ENCODE measurements at places on chromosomes 6 and 20.
A peak's percentile ranks its signal among the peaks of the same experiment; 100 is the strongest.

GRCh38 chr6:167441715-167442206 lies 116.9 kb downstream of the TTLL2 start:
- DNase-seq, result no peak

DNA sequence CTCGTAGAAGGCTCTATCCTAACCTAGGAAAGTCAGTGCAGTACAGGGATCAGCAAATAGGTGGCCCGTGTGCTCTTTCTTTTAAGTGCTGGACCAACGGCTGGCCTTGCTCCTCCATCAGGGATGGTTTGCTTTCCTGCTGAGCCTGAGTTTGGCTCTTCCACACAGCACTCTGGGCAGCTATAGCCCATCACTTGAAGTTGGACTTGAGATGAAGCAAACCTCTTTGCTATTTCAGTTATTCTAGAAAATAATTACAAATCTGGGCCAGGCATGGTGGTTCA lies 66.9 kb upstream of the KCNK16 start:
- DNase-seq, result peak; percentile 75

GRCh38 chr20:17959257-17959627 lies 9.4 kb downstream of the SNX5 start:
- no peak for DNase-seq

- no peak for DNase-seq
Observed at GRCh38 chr6:118488631-118489030, 59.5 kb upstream of the PLN start.

DNA sequence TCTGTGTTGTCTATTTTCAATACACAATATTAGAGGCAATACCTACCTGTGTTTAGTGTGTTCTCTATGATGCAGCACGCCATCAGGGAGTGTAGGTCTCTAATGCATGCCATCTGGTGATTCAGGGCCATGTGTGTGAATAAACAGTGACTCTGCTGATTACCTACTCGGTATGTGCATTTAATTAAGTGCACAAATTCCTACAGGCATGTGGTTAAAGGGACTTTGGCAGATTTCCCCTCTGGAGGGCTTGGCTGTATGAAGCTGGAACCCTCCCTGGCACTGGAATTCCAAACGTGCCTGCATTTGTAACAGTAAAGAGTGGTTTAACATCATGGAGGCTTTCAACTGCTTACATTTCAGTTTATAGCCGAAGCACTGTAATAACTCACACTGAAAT lies 401.5 kb upstream of the SASH1 start:
- no peak for DNase-seq

DNA sequence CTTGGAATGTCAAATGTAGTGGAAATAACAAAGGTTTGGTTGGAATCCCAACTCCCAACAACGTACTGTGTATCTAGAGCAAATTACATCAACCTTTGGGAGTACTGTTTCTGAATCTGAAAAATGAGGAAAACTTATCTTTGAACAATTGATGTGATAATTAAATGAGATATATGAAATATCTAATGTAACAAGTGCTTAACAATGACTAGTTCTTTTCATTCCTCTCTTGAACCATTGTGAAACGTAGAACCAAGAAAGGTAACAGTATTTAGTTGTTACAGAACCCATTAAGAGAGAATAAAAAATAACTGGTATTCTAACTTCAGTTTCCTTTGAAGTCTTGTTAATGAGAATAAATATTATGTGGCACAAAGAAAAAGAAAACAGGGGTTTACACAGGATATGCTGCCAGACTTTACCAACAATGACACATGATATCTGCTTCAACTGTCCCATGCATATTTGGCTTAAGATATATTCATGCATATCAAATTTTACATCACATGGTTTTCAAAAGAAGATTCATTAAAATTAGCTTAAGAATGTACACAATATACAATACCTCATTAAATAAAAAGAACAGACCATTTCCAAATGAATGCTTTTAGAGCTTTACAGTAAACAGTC lies 111.8 kb downstream of the ATG5 start:
- no peak for DNase-seq

- DNase-seq, result no peak
Observed at GRCh38 chr6:149400050-149400449, at the start of gene SUMO4. SUMO4 (plus strand) TSS chr6:149400262; CDS start chr6:149400392, 130 bp downstream.

DNA sequence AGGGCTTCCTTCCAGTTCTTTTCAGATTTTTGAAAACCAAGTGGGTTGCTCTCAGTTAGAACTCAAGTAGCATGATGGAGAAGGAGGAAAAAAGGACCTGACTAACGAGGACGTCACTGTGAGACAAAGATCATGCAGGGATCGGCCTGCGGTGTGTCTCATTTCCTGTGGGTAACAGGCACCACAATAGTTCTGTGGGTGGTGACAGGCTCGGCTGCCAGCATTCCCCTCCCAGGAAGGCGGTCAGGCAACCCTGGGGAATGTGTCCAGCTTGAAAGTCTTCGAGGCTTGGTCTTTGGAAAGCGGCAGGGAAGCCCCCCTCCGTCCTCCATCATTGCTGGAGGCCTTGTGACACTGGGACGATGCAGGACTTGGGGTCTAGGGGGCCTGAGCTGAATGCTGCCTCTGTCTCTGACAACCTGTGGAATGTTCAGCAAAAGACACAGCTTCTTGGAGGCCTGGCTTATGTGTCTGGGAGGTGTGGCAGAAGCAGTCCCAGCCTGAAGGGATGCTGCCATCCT lies 121.0 kb downstream of the BCAS1 start:
- DNase-seq, result peak; percentile 61

DNA sequence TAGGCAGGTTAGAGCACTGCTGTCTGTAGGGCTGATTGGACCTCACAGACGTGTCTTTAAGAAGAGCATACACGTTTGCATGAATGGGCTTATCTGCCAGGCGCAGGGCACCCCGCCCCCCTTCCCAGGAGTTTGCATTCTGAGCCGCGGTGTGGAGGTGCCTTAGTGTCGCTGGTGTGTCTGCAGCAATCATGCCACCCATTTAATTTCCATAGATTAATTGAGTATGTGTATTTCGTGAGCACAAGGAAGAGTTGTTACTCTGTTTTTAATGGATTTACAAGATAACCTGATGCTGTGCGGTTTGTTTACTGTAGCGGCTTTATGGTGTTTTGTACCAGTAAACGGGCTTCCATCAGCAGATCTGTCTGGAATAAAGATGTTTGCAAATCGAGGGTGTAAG lies 107.7 kb downstream of the ZDHHC14 start:
- no peak for DNase-seq

DNA sequence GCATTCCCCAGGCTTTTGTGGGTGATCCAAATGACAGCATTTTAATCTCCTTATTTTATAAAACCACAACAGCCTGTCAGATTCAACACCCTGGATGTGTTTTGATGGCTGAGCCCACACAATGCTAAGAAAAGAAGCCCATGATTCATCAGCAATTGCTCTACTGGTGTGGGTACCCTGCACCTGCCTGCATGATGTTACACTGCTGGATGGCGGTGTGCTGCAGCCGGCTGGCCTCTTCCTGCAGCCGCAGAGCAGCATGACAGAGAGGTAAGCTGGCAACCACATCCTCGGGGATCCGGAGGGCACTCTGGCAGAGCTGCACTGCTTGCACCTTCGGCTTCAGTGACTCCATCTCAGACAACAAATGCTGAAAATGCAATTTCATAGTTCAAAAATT lies 327.5 kb downstream of the SYNE1 start:
- DNase-seq, result no peak

DNA sequence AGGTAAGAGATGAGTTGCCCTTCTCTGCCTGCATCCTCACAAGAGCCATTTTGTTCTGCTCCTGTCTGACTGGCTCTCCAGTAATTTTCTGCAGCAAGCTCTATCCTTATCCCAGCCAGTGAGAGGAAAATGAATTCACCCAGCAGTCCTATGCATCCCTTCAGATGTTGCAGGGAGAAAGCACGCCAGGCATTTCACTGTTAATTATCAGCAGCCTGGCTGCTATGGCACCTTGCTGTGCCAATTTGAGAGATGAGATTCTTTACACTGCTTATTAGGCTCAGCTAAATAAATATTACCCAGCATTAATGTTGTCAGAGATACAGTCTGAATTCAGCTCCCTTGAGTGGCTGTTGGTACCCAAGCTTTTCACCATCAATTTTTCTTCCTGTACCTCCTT lies 61.1 kb upstream of the SNAP25 start:
- DNase-seq, result no peak

DNA sequence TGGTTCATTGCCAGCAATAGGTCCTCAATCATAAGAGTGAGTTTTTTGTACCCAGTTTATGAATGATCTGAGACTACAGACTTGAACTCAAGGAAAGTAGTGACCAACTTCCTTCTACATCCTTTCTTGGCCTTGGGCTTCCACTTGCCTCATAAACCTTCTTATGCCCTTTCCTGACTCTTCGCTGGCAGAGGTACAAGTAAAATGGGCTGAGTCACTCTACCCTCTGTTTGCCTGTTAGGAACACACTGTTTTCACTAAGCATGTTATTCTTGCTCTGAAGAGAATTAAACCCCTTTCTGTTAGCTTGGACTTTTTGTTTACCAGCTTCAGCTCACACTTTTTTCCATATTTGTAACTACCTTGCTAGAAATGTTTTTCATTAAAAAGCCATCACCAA lies 74.4 kb downstream of the PKHD1 start:
- peak; percentile 31 for DNase-seq

GRCh38 chr20:37305079-37305478 lies 15.6 kb downstream of the MANBAL start:
- DNase-seq, result no peak

DNA sequence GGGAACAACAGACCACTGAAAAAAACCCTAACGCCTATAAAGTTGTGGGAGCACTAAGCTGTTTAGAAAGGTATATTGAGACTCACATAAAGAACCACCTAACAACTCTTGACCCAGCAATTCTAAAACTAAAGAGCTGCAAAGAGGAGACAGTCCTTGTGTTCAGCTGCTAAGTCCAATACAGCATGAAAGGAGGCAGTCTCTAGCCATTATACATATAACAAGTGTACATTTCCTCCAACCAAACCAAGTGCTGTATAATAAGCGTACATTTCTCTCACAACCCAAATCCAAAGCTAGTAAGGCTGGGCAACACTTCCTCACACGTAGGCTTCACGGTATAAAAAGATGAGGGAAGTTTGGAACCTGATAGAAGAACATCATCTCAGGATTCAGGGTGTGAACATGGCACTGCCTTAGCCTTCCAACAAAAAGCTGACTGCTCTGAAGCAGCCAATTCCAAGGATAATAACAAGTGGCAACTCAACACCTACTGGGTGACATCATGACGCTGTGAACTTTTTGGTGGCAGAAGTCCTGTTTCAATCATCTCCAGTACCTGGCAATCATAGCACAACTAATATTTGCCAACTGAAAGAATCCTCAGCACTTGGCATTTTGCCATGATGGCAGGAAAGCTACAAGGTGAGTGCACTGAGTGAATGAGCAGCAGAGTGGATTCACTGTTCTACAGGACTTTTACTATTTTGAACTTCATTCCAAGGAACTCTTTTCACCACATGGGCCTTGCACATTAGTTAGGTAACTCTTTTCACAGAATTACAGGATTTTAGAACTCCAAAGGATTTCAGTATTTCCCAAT lies 16.6 kb downstream of the TBC1D20 start:
- DNase-seq, result no peak

- no peak for DNase-seq
Observed at GRCh38 chr6:34580707-34581560, 24.8 kb upstream of the SPDEF start.

DNA sequence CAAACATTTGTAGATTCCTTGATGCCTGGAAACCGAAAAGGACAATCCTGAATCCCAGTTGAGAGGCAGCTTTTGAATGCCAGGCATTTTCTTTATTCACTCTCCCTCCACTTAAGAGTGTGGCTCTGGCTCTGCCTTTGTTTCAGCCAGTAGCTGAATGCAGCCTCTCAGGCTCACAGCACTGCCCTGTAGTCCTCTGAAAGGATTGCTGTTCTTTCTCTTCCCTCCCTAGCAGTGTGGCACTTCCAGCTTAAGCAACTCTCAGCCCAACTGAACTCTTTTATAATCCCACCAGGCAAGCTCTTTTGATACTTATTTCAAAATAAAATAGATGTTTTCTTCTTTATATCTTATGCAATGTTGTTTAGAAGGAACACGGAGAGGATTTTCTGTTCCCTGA lies 415.6 kb downstream of the GJA1 start:
- DNase-seq, result peak; percentile 69

DNA sequence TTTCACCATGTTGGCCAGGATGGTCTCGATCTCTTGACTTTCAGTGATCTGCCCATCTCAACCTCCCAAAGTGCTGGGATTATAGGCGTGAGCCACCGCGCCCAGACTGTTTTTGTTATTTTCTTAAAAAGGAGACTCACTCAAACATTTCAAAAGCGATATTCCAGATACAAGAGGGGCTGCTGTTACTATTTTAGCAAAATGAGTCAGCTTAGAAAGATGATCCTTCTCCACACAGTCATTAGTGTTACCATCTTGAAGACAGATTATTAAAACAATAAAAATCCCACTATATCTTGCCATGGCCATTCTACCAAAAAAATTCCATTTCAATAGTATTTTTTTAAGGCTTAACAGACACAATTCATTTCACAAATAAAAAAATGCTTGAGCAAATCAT lies 102.8 kb downstream of the PREP start:
- DNase-seq, result no peak

DNA sequence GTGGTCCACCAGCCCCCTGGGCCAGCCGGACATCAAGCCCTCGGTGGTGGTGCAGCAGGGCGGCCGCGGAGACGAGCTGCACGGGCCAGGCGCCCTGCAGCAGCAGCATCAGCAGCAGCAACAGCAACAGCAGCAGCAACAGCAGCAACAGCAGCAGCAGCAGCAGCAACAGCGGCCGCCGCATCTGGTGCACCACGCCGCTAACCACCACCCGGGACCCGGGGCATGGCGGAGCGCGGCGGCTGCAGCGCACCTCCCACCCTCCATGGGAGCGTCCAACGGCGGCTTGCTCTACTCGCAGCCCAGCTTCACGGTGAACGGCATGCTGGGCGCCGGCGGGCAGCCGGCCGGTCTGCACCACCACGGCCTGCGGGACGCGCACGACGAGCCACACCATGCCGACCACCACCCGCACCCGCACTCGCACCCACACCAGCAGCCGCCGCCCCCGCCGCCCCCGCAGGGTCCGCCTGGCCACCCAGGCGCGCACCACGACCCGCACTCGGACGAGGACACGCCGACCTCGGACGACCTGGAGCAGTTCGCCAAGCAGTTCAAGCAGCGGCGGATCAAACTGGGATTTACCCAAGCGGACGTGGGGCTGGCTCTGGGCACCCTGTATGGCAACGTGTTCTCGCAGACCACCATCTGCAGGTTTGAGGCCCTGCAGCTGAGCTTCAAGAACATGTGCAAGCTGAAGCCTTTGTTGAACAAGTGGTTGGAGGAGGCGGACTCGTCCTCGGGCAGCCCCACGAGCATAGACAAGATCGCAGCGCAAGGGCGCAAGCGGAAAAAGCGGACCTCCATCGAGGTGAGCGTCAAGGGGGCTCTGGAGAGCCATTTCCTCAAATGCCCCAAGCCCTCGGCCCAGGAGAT lies 1.0 kb downstream of the POU3F2 start:
- DNase-seq, result no peak

- peak; percentile 83 for DNase-seq
Observed at GRCh38 chr6:41027799-41028560, 11.0 kb downstream of the UNC5CL start.
